Stimulated activated CD8-positive, alpha-beta memory T cell treated with anti-CD3 and anti-CD28 coated beads, Interleukin-2, amount 100 ng/mL, for 1 hour (primary cell): ENCODE measurements at places on chromosomes 1 and 21.
A peak's percentile ranks its signal among the peaks of the same experiment; 100 is the strongest.

DNA sequence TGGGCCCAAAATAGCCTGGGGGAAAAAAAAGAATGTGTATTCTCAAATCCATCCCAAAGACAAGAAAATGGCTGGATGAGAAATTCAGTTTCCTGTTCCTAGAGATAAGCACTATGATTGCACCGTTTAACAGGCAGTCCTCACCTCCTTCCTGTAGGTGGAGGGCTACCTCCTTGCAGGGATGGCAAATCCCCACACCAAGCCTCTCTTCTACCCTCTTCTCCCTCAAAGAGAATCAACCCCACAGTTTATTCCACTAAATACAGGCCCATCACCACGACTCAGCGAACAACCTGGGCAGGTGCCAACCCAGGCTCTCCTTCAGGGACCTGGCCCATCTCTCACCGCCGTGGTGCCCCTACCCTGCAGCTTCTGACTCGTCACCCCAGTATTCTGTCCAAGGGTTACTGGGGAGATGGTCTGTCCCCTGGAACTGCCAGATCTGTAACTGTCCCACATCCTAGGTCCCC lies 3.4 kb upstream of the CHD5 start:
- DNase-seq, result no peak

DNA sequence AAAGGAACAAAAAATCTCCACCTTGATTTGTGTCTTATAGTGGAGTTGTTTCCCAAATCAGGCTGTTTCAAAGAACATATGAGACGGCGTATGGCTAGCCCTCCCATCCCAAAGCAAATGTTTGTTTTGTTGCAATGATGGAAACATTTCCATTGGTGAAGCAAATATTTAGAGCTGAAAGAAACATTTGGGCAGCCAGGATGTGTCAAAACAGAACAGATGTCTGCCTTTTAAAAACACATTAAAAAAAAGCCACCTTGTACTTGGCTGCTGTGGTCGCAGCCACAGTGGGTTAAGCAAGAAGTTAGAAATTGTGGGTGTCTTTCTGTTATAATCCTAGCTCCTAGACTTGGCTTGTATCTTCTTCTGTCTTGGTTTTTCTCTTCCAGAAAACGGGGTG lies 116.3 kb downstream of the PEX14 start:
- DNase-seq, result no peak

DNA sequence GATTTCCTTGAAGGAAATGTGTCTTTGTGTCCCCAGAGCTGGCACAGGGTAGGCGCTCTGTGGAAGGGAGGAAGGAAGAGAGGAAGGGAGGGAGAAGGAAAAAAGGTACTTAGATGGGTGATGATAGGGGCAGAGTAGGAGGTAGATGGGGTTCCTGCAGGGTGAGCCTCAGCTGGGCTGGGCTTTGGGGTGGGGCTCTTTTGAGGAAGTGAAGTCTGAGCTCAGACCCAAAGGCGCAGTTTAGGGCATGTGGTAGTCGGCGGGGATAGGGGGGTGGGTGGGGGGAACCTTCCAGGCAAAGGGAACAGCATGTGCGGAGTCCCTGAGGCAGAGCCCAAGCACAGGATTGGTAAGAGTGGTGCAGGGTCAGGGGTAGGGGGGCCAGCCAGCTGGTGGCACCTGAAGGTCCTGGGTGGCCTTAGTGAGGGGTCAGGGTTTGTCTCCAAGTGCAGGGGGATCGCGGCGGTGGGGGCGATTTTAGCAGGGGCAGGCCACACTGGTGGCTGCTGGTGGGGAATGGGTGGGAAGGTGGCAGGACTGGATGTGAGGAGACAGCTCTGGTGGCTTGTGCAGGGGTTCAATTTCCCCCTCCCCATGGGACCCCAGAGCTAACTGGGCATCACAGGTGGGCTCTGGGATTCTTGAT lies 8.4 kb upstream of the HTR6 start:
- no peak for DNase-seq

GRCh38 chr1:96971849-96972602 lies 250.4 kb downstream of the PTBP2 start:
- no peak for DNase-seq

DNA sequence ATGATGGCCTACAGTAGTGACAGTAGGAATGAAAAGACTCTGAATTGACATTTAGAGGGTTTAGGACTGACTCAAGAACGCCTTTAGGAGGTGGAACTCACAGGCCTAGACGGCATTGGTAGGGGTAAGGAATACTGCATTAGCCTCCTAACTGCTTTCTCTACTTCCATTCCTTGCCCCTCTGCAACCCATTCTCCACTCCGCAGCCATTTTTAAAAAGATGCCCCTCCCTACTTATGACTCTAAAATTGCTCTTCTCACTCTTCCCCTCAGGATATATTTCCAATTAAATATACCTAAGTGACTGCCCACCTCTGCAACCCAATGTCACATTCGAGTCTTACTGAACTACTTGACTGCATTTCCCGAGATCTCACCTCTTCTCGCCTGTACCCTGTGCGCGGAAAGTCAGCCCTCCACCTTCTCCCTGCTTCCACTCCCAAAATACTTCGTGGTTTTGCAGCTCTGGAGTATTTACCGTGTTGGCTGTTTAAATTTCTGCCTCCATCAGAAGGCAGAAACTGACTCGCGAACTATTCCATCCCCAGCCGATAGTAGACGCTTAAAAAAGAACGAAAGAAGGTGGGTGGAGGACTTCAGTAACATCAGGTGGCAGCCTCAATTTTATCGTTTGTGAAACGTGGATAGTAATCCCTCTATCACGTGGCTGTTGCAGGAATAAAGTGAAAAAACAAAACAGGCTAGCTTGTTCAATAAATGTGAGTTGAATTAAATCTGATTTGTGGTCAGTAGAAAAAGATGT lies 1.1 kb upstream of the YBX1 start:
- no peak for DNase-seq

DNA sequence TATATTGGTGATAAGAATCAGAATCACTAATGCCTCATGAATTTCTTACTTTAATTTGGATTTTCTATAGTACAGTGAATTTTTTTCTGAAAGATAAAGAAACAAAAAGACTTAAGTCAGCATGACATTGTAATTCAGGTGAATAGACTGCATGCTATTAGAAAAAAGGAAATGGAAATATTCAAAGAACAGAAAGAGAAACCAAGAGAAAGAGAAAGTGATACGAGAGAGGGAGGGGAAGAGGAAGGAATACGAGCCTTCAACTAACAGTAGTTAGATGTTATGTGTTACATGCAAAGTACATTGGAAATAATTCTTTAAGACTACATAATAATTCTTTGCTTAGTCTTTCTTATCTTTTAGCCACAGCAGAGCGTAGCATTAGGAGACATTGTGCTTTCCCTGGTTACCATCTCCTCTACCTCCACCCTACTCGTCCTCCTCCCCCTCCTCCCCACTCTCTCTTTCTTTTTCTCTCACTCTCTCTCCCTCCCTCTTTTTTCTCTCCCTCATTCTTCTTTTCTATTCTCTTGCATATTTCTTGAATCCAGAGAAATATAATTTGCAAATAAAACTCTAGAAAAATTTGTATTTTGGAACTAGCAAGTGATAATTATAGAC lies 46.4 kb upstream of the ADGRL4 start:
- DNase-seq, result no peak

GRCh38 chr1:190759807-190760206 lies 282.1 kb upstream of the BRINP3 start:
- no peak for DNase-seq

- DNase-seq, result no peak
Measured at GRCh38 chr1:27299385-27300271, 22.3 kb upstream of the TMEM222 start.

DNA sequence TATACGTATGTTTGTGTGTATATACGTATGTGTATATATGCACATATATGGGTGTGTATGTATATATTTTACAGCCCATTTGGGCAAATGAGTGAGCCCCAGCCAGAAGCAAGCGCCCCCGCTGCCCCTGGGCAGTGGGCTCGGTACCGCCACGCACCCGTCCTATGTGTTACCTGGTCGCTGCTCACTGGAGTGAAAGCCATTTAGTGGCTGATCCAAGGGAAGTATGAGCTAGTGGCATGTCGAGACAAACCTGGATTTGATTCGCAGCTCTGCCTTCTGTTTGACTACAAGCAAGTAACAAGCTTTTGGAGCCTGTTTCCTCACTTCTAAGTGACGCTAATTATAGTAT lies 35.8 kb upstream of the JAK1 start:
- no peak for DNase-seq

- no peak for DNase-seq
Measured at GRCh38 chr1:174491606-174492005, 43.8 kb downstream of the GPR52 start.

GRCh38 chr1:246906833-246907232 lies 24.9 kb downstream of the AHCTF1 start:
- DNase-seq, result no peak

GRCh38 chr1:151562661-151563060 lies 22.6 kb downstream of the TUFT1 start:
- no peak for DNase-seq

DNA sequence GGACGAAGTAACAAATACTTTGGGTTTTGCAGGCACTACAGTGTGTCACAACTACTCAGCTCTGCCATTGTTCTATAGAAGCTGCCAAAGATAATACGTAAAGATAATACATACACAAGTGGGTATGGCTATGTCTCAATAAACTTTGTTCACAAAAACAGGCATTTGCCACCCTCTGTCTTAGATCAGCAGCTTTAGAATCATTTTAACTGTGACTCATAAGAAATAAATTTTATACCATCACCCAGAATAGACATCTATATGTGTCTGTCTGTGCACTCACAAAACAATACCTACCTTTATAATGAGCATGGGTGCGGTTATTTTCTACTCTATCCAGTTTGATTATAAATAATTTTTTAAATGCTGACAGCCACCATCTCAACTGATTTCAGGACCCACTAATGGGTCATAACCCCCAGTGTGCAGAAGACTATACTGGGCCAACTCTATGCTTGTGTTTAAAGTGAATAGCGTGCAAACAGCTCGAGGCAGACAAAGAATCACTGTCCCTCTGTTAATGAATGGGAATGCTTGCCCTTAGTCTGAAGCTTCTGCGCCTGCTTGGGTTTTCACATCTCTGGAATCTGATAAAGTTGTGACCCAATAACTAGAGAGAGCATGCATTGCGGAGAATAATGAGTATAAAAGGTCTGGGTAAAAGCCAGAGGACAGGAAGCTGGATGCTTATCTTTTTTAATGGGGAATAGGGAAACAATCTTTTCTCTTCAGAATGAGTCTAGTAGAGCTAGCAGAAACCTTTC lies 216.2 kb downstream of the PLPP3 start:
- no peak for DNase-seq

DNA sequence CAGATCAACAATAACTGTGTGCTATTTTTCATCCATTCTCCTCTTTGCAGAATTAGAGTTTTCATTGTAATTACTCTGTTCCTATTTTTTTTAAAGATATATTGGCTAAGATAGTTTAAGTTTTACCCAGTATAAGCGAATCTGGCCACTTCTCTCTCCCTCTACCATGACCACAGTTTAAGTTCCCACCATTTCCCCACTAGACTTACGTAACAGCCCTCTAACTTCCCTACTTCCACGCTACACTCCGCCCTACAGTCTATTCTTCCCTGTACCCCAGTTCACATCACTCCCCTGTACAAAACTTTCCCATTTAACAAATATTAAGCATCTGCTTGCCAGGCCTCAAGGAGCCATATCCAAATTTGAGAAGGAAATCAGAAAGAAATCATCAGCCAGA lies 16.5 kb downstream of the CTSK start:
- no peak for DNase-seq

- no peak for DNase-seq
Measured at GRCh38 chr1:202959276-202959620, 1.1 kb upstream of the ADIPOR1 start.

- DNase-seq, result peak; percentile 80
Measured at GRCh38 chr1:154955039-154955717, 721 bp downstream of the PBXIP1 start.

- DNase-seq, result no peak
Measured at GRCh38 chr1:78718566-78718965, 68.9 kb downstream of the IFI44 start.

- DNase-seq, result no peak
Measured at GRCh38 chr1:240486611-240487010, 125.3 kb downstream of the GREM2 start.

GRCh38 chr1:5975133-5975880 lies 16.9 kb downstream of the NPHP4 start:
- no peak for DNase-seq

DNA sequence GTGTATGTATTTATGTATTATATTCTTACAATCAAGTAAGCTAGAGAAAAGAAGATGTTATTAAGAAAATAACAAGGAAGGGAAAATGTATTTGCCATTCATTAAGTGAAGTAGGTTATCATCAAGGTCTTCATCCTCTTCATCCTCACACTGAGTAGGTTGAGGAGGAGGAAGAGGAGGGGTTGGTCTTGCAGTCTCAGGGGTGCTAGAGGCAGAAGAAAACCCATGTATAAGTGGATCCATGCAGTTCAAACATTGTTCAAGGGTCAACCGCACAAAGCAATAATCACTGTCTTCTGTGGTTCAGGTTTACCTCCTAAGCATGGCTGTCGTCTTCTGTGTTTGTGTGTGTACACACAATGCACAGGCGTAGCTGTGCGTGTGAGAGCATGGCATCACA lies 16.9 kb downstream of the URB2 start:
- no peak for DNase-seq

DNA sequence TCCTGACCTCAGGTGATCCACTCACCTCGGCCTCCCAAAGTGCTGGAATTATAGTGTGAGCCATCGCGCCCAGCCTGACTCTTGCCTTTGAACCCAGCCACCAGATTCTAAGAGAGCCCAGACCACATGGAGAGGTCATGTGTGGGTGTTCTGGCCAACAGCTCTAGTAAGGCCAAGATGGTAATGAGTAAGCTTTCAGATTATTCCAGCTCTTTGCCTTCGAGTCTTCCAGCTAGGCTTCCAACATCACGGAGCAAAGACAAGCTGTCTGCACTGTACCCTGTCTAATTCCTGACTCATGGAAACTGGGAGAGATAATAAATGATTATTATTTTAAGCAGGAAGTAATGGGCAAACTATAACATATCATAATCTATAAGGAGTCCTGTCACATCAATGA lies 14.8 kb upstream of the ZFP69B start:
- no peak for DNase-seq

- no peak for DNase-seq
Measured at GRCh38 chr1:213982672-213983492, 4.9 kb upstream of the PROX1 start.

DNA sequence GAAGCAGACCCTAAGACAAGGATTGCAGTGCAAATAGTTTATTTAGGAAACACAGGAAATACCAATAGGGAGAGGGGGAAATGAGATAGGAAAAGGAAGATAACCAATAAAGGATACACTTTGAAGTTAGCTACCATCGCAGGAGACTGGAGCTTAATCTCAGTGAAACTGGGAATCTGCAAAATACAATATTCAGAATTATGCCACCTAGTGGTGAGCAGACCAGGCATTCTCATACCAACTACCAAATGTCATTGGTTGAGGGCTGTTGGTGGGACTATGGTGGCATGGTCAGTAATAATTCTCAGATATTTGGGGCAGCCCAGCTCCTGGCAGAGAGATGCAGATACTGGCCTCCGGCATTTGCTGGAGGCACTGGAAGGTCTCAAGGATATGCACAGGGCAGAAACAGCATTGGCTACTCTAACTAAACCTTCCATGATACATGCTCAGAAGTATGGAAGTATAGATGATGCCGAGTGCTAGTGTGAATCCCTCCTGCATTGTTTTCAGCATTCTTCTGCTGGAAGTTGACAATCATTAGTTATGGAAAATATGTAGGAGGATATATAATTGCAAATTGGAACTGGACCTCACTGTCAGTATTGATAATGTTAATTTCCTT lies 11.8 kb upstream of the ZFP69B start:
- DNase-seq, result no peak
